Thymus (tissue), 14 donors: ENCODE measurements at places on chromosomes 3 and 15. TPM values are rescaled to one million over a fixed set of nuclear protein-coding genes. Genes with fewer than 3 reads are reported as not detected.

EPB42 gene
- polyA plus RNA-seq = 0.21 TPM

UMPS gene
- 17.6 TPM for polyA plus RNA-seq

GRCh38 chr3:38029400-38030125 lies at the start of gene PLCD1:
Gene PLCD1 (minus strand): TSS chr3:38029642. CDS start chr3:38029539, 103 bp downstream.
- DNase-seq = no peak

- DNase-seq = no peak
Measured at GRCh38 chr3:76673171-76673570, 366.7 kb upstream of the ROBO2 start.

DNA sequence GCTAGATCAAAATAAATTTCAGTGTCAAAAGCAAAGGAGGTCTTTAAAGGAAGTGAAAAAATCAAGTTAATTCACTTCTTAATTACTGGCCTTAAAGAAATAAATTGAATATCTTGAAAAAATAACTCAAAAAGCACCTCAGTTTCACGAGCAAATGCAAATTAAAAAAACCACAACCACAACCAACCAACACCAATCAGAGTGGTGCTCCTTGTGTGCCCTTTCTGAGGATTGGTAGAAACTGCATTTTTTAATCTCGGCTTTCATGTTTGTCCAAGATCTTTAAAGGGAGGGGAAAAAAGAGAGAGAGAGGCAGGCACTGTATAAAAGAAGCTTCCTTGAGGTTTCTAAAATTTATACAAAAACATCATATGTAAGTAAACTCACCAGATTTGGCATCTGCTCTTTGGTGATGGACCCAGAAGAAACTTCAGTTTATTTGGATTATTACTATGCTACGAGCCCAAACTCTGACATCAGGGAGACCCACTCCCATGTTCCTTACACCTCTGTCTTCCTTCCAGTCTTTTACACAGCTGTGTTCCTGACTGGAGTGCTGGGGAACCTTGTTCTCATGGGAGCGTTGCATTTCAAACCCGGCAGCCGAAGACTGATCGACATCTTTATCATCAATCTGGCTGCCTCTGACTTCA lies at the start of gene GPR15:
GPR15 (plus strand) TSS at position 357 of the 653 bp plus-strand sequence; CDS start at position 413, 56 bp downstream.
- DNase-seq = no peak

- DNase-seq = no peak
Measured at GRCh38 chr15:81388436-81388770, 14.4 kb upstream of the TMC3 start.

DNA sequence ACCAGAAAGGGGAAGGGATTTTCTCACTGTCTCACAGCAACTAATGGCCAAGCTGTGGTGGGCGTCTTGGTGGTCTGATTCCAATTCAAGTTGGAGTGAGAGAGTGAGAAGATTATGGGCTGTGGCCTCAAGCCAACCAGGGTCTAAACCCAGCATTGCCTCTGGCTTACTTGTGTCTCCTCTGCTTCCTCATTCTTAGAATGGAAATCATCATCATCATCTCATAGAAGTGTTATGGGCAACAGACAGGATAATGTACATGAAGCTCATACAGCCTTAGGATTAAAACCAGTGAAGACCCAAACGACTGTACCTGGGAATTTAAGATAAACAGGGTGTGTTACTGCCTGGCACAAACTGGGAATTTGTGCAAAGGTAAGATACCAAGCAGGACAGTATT lies 29.1 kb upstream of the IREB2 start:
- no peak for DNase-seq

DNA sequence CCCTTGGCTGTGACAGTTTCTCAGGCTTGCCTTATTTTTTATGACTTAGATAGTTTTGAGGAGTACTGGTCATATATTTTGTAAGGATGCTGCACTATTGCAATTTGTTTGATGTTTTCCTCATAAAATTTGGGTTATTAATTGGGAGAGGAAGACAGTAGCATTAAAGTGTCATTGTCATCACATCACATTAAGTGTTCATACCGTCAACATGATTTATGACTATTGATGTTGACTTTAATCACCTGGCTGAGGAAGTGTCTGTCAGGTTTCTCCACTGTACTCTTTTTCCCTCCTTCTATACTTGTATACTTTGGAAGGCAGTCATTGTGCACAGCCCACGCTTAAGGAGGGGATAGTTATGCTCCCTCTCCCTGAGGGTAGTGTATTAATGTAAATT lies 26.9 kb downstream of the TRIM69 start:
- DNase-seq = no peak
